ENCODE measurements at places on chromosomes 1 and 21.

DNA sequence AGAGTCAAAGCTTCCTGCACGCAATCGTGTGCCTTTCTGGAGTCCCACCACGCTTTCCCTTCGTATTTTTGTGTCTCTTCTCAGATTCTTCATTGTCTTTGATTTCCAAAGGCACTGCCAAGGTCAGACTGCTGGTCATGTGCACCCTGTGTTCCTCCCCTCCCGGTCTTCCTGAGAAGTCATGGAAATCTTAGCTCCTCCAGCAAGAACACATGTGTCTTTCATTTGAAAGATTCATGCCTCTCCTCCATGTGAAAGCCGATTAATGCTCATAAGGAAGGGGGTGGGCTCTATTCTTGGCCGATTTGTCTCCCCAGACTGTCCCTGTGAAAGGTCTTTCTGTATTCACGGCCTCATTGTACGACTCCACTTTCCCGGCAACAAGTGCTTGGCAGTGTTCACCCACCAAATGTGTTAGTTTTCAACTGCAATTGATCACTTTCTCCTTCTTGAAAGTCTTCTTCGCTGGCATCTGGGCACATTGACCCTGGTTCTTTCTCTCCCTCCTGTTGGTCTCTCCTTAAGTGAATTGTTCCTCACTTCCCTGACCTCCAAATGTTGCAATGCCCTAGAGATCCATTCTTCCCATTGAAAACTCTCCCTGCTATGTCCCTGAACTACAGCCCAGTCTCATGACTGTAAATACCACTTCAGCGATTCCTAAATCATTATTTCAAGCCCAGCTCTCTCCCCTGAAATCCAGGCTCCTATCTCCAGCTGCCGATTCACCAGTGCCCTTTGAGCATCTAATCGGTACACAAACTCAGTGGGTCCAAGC, 25.4 kb downstream of the MX2 start:
- no peak for DNase-seq

- DNase-seq: no peak
Measured at GRCh38 chr1:159786966-159787365, 6.2 kb downstream of the DUSP23 start.

DNA sequence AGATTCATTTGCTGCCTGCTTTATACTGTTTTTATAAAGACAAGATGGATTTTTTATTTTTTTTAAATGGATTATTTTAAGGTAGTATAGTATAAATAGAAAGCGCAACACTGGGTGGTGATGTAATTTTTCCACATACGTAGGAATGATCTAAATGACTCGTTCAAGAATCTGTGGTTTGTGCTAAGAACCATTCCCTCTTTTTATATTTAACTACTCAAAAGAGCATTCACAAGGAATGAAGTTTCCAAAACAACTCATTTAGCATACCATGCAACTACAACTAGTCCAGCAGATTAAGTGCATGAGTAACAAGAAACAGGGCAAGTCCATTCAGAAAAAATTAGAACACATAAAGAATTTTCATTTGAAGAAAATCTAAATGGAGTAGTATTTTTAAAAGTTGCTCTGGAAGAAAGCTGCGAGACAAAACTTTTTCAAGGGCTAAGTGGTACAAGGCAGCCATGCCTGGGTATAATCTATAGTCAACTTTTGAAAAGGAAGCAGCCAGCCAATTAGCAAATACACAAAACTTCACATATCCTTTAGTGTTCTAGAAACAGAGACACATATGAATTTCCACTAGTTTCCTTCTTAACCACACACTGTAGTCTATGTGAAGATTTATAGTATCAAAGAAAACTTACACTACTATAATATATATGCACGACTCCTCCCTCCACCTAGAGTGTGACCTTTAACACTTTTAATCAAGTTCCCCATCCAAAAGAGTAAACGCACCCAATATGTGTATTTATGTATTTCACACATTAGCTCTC, 23.4 kb downstream of the GTF2B start:
- DNase-seq: peak; percentile 83

DNA sequence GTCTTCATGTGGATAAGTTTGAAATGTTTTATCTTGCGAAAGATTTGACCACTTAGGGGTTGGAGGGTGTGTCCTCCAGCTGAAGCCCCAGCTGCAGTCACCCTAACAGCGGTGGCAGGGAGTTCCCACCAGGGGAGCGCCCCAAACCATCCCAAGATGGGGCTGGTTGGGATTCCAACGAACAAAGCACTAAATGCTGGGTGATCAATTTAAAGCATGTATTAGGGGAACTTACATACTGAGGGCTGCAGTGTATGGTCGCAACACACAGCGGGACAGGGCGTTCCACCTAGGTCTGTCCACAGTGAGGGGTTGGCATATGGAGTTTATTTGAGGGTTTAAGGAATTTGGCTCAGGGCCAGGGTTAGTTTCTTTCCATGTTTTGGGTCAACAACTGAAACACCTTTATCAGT, 26.3 kb downstream of the SLC37A1 start:
- DNase-seq: no peak

DNA sequence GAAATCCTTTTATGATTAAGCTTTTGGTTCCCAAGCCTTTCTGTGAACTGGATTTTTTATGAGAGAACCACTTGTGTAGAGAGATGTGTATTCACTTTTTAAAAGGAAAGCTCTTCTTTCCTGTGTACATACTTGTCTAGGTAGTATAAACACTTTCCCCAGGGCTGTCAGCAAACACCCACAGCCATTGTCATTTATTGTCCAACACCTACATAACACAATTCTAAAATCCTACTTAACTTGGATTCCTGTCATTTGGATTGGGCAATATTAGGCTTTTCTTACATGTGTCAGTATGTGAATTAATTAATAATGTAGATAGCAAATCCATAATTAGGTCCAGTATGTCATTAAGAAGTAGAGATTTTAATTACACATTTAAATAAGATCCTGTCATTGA, 12.3 kb downstream of the DDX20 start:
- no peak for DNase-seq

DNA sequence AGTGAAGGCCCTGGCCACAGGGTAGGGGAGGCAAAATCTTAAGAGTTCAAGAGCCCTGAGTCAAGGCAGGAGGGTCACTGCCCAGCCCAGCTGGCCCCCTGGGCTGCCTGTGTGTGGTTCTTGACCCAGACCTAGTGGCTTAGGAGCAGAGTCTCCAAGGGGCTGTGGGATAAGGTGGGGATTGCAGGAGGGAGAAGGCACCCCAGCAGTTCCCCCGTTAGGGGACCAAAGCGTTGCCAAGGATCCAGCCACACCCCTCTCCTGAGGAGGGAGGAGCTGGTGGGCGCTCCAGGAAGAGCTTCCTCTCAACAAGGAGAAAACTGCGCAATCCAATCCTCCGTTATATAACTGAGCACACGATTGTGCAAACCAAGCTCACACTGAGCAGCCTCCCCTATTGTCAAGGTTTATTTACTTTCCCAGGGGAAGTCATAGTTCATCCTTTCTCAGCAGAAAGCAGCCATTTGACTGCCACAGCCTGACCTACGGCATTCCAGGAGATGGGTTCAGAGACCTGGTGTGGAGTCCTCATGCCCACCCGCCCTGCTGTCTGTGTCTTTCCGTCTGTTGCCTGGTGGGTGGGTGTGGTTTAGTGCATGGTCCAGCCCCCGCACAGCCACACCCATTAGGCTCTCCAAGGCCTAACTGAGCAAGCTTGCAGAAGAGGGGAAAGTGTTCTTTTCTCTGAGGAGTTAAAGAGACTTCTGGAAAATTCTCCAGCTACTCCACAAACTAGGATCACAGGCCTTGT, 3.5 kb downstream of the EPHX1 start:
- peak; percentile 50 for DNase-seq

- no peak for DNase-seq
Measured at GRCh38 chr1:205703072-205703471, 22.8 kb upstream of the SLC45A3 start.

GRCh38 chr1:174258148-174258550, 98.8 kb downstream of the RABGAP1L start:
- no peak for DNase-seq

DNA sequence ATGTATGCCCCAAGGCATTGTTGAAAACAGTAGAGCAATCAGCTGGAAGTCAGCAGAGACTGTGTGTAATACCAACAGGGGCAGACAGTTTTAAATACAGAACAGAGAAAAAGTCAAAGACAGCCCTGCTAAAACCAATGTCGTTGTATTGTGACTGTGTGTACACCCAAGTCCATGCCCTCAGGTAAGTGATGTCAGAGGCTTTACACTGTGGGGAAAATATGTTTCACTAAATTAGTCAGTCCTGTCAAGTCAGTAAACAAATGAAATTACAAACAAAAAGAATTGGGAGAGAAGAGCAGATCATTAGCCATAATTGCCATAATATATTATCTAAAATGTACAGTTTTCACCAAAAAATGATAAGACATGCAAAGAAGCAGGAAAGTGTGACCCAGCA, 2.4 kb upstream of the CYP2J2 start:
- DNase-seq: no peak

GRCh38 chr1:31712630-31713029, 8.8 kb upstream of the COL16A1 start:
- peak; percentile 88 for DNase-seq

DNA sequence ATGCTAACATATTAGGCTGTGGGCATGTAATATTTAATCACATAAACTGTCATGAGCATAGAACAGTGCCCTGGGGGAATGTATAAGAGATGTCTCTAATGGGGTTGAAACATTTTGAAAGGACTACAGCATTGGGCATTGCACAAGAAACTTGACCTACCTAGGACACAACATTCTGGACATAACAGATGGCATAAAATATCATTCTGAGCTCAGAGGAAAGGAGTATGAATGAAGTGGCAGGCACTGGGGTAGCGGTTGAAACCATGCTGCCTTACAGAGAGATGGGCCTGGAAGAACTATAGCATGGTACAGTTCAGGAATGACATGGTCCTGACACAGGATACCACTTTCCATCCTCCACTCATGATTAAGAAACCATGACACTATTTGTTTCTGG, 69.0 kb downstream of the LPAR3 start:
- no peak for DNase-seq

DNA sequence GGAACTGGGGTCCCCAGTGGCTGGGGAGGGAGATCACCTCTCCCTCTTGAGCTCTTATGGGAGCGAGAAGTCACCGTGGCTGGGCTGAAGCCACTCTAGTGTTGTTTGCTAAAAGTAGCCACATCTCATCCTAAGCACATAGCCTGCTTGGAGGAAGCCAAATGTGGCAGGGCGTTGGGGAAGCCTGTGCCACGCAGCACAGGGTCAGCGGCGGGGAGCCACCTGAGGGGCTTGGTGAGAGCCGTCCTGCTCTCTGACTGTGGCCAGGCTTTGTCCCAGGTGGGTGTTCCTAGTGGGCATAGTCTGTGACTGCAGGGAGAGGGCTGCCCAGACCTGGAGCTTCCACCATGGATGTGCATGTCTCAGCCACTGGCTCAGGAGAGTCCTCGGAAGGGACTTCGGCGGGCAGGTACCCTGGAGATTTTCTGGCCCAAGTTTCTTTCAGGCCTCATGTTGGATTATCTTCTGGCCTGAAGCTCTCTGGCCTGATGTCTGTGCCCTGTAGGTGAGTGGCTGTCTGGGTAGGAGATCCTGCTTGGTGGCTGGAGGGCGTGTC, 38.9 kb downstream of the MORN1 start:
- no peak for DNase-seq

DNA sequence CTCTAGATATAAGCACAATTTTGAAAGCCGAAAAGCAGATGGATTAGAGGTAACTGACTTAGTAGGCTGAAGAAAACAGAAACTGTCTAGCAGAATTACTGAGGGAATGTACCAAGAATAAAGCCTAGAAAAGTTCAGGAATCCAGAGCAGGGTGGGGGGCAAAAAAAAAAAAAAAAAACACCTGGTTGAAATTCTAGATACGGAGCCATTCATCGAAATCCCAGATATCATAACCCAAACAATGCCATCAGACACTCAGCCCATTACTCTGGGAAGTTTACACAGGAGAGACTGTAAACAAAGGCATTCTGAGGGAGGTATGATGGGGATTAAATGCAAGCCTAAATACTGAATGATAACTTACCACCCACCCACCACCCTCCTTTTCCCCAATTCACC, 45.6 kb downstream of the ENAH start:
- DNase-seq: no peak

DNA sequence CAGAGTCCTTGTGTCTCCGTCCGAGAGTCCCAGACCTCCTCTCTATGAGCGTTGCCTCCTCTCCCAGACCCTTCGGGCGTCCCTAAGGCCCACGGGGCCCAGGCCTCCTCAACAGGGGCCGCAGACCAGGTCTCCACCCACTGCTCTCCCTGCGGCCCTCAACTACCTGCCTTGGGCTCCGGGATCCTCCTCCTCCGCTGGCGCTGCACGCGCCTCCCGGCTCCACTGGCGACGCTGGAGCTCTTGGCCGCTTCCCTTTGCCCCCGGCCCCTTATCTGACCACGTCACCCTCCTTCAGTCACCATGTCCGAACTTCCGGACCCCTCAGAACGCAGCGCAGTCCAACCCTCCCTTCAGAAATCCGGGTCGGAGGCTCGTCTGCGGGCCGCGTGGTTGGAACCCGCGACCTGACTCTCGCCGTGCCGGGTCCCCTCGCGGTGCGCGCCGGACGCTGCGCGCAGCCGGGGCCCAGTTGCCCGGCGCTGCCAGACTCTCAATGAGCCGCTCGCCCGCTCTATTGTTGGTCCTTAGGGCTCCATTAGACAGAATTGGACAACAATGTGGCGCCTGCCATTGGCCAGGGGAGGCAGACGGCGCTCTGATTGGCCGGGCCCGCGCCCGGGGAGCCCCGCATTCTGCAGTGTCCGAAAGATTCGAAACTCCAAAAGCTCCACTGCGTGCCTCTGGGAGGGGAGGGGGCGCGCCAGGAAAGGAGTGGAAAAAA, at the start of gene DMRTA2:
TSS of gene DMRTA2 (minus strand) at position 498 of the 724 bp plus-strand sequence. CDS start 1,907 bp downstream, outside the sequence.
- DNase-seq: no peak

GRCh38 chr1:53315046-53315445, 12.8 kb downstream of the LRP8 start:
- DNase-seq: no peak

GRCh38 chr21:26550326-26550725, 22.8 kb downstream of the CYYR1 start:
- no peak for DNase-seq

- no peak for DNase-seq
Measured at GRCh38 chr1:162319493-162320175, 57.0 kb downstream of the SPATA46 start.

GRCh38 chr21:45506836-45507522, 35.3 kb downstream of the SLC19A1 start:
- DNase-seq: no peak

GRCh38 chr1:12738934-12739333, 7.1 kb upstream of the CFAP107 start:
- DNase-seq: no peak

DNA sequence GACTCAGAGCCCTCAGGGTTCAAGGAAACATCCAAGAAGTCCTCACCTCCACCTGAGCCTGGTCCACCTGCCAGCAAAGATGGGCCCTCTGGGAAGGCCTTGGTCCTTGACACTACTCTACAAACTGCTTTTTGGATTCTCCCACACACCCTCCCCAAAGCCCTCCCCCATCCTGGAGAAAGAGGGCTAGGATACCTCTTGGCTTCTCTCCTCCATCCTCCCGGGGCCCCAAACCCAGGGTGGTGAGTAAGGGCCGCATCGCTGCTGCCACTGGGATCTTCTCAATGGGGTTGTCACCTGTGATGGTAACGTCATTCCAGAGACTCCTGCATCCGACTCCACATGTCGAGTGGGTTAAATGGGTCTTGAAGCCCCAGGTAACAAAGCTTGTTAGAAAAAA, 26.6 kb downstream of the MATN1 start:
- DNase-seq: no peak

All from AG09309 (cell line).